M059J (cell line): ENCODE measurements at places on chromosomes 3 and 15. TPM values are rescaled to one million over a fixed set of nuclear protein-coding genes. Genes with fewer than 3 reads are reported as not detected.

GRCh38 chr15:86010398-86010797 lies 69.3 kb upstream of the AGBL1 start:
- no peak for DNase-seq

DNA sequence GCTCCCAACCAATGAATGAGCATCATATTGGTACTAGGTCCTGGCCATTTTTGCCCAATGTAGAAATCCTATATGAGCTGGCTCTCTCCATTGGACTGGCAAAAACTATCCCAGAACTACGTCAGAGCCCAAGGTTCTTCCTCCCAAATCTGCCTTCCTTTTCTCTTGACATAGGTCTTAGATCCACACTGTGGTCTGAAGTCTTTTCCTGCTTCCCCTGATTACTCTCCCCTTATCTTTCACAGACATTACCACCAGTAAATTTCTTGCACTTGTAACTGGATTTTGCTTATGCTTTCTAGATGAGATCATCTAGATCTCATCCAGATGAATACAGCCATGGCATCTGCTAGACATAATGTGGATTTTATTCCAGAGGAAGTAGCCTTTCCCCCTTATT lies 141.2 kb upstream of the GADL1 start:
- DNase-seq: no peak

DNA sequence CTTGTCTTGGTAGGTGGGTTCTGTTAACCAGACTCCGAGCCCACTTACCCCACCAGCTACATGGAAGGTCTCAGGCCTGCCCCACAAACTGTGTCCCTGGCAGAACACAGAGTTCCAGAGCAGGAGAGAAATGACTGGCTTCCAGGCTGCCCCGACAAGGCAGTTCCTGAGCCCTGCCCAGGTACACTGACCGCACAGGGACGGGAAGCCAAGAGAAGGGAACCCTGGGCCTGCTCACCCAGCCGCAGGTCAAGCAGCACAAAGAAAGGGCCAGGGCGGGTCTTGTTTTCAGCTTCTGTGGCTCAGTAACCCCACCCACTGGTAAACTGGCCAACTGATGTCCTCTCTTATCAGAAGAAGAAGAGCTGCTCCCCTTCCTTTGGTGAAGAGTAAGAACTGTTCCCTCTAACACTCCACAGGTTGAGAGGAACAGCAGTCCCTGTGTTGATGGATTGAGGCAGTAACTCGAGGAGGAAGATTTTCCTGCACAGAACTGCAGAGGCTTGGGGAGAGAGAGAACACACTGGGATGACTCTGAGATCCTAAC lies 68.4 kb downstream of the CRTC3 start:
- DNase-seq: no peak

DNA sequence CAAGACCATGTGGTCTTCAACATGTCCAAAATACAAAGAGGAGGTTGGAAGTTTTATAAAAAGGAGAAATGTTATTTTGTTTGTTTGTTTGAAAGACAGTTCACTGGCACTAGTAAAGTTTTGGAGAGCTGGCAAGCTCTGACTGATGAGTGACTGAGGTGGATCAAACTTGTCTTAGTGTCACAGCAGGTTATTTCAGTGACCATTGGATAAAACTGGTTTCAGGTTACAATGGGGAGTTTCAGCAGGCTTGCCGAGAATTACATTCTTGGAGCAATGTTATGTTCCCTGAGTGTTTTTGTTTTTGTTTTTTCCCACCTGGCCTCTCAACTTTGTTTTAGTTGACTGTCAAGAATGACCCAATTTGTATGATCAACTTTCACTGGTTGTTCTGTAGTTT lies 414.5 kb upstream of the ARHGEF26 start:
- DNase-seq: no peak

- no peak for DNase-seq
Measured at GRCh38 chr15:90892498-90893174, 8.3 kb downstream of the FES start.

DNA sequence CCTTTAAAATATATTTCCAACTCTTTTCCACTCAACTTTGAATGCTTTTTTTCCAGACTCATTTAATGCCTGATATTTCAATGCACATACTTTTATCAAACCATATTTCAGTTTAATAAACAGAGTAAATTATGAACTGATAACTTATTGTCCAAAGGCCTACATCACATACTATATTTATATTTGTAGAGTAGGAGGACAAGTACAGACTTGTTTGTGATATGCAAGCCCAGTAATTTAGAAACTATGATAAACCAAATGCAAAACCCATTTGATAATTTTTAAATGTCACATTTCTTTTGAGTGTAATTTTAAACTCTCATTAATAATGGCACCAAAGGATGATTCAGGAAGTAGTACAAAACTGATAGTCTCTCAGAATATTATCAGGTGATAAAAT lies 3.3 kb downstream of the RFX7 start:
- no peak for DNase-seq

- peak; percentile 18 for DNase-seq
Measured at GRCh38 chr3:185351396-185351795, 11.5 kb upstream of the MAP3K13 start.

DNA sequence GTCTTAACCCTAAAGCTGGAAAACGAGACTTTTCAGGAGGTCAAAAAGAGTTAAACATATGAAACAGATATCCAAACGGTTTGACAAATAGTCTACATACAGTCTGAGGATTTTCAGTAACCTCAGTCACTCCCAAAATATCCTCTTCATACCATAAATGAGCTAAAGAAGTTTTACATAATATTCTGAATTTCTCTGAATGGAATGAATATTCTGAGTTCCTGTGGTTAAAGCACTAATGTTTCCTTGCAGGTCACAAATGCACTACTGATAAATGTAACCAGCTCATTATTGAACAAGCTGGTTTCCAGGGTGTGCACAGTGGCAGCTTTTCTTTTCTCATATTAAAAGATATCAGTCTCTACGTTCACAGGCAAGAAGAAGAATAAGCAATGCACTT lies 137.4 kb upstream of the POU1F1 start:
- no peak for DNase-seq

DNA sequence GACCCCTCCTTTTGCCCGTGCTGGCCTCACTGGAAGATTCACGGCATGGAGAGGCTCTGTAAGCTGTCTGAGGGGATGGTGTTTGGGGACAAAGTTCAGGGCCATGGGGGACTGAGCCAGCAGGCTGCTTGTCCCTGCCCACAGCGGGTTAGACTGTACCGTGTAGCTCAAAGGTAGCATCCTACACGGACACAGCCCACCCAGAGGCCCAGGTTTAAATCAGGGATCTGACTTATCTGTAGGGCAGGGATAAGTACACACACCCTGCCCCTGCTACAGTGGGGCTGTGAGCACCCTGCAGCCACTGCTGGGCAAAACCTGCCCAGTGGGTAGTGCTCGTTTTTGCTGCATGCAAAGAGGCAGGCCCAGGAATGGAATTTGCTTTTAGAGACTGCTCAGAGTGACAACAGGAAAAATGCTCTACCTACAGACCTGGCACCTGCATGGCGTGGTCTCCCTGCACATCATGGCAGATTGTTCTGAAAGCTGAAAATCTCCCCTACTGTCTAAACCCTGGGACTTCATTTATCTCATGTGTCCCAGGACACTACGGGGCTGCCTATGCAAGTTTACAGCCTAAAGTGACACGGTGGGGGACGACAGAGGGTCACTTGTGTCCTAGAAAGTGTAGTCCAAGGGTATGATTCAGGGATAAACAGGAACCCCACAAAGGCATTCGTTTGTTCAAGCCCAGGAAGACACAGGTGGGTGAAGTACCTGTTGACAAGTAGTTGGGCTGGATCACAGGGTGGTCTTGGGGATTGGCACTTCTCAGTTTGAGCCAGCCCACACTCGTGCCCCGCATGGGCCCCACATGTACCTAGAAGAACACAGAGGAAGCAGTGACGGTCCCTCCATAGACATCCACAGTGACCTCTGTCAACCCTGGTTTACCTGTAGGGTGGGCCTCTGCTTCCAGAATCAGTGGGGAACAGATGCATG lies 27.7 kb downstream of the CHDH start:
- DNase-seq: no peak

DNA sequence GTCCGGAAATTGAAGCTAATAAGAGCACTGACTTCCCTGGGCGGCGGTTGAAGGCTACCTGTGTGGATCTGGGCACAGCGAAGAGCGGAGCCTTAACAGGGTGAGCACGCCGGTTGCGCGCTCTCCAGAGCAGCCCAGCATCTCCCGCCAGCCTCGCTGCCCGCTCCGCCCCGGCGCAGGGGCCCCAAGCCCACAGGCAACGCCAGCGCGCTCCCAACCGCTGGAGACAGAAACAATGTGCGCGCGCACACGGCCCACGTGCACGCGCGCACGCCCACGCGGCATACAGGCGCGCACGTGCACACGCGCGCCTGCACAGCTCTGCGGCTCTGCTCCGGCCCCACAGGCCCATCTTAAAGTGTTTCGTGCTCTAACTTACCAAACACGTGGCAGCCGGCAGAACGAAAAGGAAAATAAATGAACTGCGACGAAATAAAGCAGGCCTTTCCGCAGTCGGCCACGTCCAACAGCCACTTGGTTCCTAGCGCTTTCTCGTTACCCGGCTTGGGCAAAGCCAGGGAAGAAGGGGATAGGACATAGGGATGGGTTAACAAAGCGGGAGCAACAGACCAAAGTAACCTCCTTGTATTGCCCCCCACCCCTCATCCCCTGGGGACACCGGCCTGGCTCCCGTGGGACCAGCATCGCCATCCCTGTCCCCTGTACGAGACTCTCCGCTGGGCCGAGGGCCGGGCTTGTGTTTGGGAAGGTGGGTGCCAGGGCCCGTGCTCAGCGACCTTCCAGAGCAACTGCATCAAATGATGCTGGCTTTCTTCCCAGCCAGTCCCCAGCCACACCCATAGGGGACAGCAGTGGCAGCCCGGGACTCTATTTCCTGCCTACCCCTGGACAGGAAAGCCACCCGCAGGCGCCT lies 203.7 kb downstream of the ABHD5 start:
- peak; percentile 69 for DNase-seq

DNA sequence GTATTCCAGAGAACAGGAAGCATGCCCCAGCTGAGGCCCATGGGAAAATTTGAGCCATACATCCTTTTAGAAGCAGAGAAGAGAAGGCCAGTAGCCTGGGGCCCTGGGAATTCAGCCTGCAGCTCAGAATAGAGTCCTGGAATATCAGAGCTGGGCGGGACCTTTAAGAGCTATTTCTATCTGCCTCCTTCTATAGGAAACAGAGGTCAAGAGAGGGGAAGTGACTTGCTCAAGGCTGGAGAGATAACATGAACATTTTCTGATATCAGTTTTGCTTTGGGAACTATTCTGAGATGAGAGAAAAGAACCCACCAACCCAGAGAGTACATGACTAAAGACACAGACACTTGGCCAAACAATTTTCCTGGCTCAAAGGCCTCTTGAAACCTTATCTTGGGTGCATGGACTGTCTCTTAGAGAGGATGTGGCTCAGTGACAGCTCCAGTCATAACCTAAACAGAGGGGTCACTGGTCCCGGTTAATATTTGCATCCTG lies 26.0 kb downstream of the MASP1 start:
- no peak for DNase-seq

DNA sequence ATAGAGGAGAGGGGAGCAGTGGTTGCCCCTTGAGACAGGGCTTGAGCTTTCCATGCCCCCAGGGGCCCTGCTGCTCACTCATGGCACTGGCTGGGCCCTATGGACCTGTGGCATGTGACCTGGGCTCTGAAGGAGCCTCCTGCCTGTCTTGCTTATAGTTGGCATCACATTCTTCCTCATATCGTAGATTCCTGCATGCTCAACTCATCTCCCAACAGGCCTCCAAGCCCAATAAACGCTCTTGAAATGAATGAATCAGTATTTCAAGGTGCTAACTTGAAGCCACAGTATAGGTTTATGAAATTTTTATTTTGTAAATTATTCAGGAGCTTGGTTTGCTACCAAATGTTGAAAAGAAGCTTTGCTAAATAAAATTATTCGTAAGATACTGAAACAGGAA lies 93.3 kb upstream of the SLC7A14 start:
- peak; percentile 29 for DNase-seq

GRCh38 chr15:31262143-31262530 lies 64.5 kb upstream of the KLF13 start:
- no peak for DNase-seq

GRCh38 chr3:27368831-27369607 lies at the start of gene NEK10:
NEK10 (minus strand) TSS chr3:27369383; CDS start chr3:27352882, 16,501 bp downstream.
- no peak for DNase-seq

The EPHA3 gene
- 0.20 TPM in 1 of 2 replicates, not detected in the other for total RNA-seq

The NRROS gene
- total RNA-seq: 0.42 and 1.1 TPM in 2 replicates

The DAPK2 gene
- 7.3 and 8.0 TPM in 2 replicates for total RNA-seq

The ADGRG7 gene
- total RNA-seq: not detected in 2 replicates

The LEKR1 gene
- total RNA-seq: 0.94 and 1.6 TPM in 2 replicates

The POTEB3 gene
- not detected in 2 replicates for total RNA-seq
